Endothelial cell of umbilical vein (primary cell): ENCODE measurements at places on chromosomes 16 and 17. TPM values are rescaled to one million over a fixed set of nuclear protein-coding genes. Genes with fewer than 3 reads are reported as not detected.

The NDUFAF8 gene
- polyA plus RNA-seq, result 76.2 and 83.9 TPM in 2 replicates

DNA sequence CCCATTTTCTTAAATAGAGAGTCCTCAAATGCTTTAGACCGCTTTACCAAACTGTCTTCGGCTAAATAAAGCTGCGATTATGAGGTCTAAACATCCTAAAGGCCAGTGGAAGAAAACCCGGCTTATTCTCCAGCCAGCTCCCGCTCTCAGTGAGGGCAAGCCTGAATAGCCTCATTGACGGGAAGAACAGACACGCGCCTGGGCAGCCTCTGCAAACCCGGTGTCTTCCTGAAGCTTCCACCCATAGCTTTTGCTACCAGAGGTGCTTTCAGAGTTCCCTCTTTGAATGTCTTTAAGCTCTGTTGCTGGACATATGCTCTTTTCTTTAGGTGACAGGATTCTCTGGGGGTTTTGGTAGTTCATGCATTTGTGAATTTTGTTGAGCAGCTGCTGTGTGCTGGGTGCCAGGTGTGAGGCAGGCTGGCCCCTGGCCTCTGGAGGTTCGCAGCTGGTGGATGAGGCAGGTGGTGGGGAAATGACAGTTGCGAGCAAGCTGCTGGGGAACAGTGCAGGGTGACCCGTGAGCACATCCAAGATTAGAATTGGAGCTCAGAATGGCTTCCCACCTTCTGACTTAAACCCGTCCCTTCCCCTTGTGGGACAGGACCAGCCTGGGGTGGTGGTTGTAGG is 44.7 kb downstream of the CRISPLD2 start:
- no peak for DNase-seq
- H3K4me3 ChIP-seq, result no peak overlapping the region
- H3K36me3 ChIP-seq, result no peaks in the 10 kb centered on the region

The ADAD2 gene
- 0.04 and 0.10 TPM in 2 replicates for polyA plus RNA-seq

- H3K27ac ChIP-seq, result no peak overlapping the region
- no peak for DNase-seq
- no peak overlapping the region for H3K4me3 ChIP-seq
- no peaks in the 10 kb centered on the region for H3K4me1 ChIP-seq
- H3K27me3 ChIP-seq, result no peaks in the 10 kb centered on the region
Measured at GRCh38 chr17:29526322-29526721, 40.5 kb downstream of the ABHD15 start.

DNA sequence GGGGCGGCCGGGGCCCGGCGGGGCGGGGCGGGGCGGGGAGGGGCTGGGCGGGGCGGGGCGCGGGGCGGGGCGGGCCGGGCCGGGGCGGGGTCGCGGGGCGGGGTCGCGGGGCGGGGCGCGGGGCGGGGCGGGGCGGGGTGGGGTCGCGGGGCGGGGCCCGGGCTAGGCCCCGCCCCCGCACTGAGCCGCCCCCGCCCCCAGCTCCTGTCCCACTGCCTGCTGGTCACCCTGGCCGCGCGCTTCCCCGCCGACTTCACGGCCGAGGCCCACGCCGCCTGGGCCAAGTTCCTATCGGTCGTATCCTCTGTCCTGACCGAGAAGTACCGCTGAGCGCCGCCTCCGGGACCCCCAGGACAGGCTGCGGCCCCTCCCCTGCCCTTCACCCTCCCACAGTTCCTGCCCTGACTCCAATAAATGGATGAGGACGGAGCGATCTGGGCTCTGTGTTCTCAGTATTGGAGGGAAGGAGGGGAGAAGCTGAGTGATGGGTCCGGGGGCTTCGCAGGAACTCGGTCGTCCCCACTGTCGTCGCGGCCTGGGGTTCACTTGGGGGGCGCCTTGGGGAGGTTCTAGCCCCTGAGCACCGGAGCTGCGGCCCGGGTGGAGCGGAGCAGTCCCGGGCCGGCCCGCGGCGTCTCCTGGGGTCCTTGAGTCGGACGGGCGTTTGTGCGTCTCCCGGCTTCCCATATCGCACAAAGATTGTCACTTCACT is 795 bp upstream of the HBM start:
- H3K27me3 ChIP-seq, result peaks cover 35% of the 10 kb centered on the region
- no peaks in the 10 kb centered on the region for H3K4me1 ChIP-seq
- no peak overlapping the region for H3K4me3 ChIP-seq
- H3K27ac ChIP-seq, result no peak overlapping the region
- no peaks in the 10 kb centered on the region for H3K36me3 ChIP-seq
- DNase-seq, result no peak

GRCh38 chr16:68257251-68257905 is 6.9 kb upstream of the SLC7A6 start:
- peak overlapping the region; percentile 27 for H3K27ac ChIP-seq
- no peak overlapping the region for H3K4me3 ChIP-seq
- H3K27me3 ChIP-seq, result no peaks in the 10 kb centered on the region
- no peak for DNase-seq
- H3K4me1 ChIP-seq, result peaks cover 8% of the 10 kb centered on the region

The CYB561 gene
- polyA plus RNA-seq, result 34.9 and 45.1 TPM in 2 replicates

The STX4 gene
- polyA plus RNA-seq, result 49.4 and 49.5 TPM in 2 replicates

The PMP22 gene
- 103 and 158 TPM in 2 replicates for polyA plus RNA-seq

The SDR42E2 gene
- polyA plus RNA-seq, result 0.03 TPM in 2 replicates

- H3K27ac ChIP-seq, result no peak overlapping the region
- no peak overlapping the region for H3K4me3 ChIP-seq
- H3K27me3 ChIP-seq, result peaks cover 33% of the 10 kb centered on the region
- peaks cover 8% of the 10 kb centered on the region for H3K36me3 ChIP-seq
- DNase-seq, result peak; percentile 22
Measured at GRCh38 chr17:7703584-7704479, 1.2 kb upstream of the EFNB3 start.

The OR1A1 gene
- not detected in 2 replicates for polyA plus RNA-seq

DNA sequence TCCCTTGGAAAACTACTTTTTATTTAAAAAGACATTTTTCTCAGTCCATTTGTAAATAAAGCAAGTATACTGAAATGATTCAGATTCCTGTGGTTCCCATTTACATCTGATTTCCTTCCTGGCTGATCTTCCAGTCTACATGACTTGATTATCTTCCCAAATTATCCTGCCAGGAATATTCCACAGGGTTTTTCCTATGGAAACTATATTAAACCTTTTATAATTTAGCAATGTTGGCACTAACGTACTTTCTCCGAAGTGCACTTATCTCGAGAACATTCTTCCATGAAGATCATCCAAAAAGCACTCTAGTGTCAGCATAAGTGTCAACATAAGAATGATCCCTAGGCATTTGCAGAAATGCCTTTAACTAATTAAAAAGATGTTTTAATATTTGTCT is 347.7 kb upstream of the KIF2B start:
- H3K27ac ChIP-seq, result no peak overlapping the region
- H3K36me3 ChIP-seq, result no peaks in the 10 kb centered on the region
- H3K4me3 ChIP-seq, result no peak overlapping the region
- DNase-seq, result no peak

GRCh38 chr17:76909971-76910760 is 42.0 kb downstream of the MGAT5B start:
- DNase-seq, result peak; percentile 53
- no peak overlapping the region for H3K27ac ChIP-seq
- no peaks in the 10 kb centered on the region for H3K27me3 ChIP-seq
- no peaks in the 10 kb centered on the region for H3K36me3 ChIP-seq
- no peaks in the 10 kb centered on the region for H3K4me1 ChIP-seq

DNA sequence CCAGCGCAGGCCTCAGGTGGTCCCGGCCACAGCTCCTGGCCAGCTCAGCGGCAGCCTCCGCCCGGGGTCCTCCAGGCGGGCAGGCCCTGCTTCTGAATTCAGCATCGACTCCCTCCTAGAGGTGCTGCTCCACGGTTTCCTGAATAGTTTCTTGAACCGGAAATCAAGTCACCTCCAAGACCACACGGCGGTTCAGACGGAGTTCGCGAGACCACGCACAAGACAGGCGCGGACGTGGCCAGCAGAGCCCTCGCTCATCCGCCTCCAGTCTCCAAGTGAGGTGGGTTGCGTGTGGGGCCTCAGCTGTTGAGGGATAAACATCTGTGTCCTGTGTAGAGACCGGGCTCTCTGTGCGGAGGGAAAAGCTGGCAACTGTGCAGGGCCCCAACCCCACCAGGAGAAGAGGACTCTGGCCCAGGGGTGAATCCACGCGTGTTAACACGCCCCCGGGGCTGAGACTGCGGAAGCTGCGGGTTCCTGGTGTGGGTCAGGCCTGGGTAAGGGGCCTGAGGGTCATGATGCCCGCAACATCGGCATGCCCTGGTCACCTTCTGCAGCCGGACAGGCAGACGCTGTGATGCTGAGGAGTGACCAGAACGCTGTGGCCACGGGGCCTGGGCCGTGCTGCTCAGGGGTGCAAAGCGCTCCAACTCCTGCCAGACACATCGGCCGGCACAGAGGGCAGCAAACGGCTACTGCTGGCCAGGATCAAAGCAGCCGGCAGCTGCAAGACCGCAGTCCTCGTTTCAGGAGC is 55.0 kb upstream of the METRNL start:
- no peaks in the 10 kb centered on the region for H3K4me1 ChIP-seq
- H3K27me3 ChIP-seq, result no peaks in the 10 kb centered on the region
- H3K27ac ChIP-seq, result no peak overlapping the region
- H3K36me3 ChIP-seq, result no peaks in the 10 kb centered on the region

GRCh38 chr17:5378566-5379207 is 40.8 kb downstream of the NUP88 start:
- no peaks in the 10 kb centered on the region for H3K27me3 ChIP-seq
- no peak overlapping the region for H3K4me3 ChIP-seq
- H3K4me1 ChIP-seq, result no peaks in the 10 kb centered on the region
- no peak overlapping the region for H3K27ac ChIP-seq
- peaks cover 40% of the 10 kb centered on the region for H3K36me3 ChIP-seq
- DNase-seq, result no peak
